ENCODE measurements at places on chromosomes 12 and 14.

GRCh38 chr14:21068521-21069387 lies 1.4 kb upstream of the ARHGEF40 start:
- DNase-seq: no peak

GRCh38 chr14:105290621-105291346 lies 10.0 kb downstream of the BRF1 start:
- no peak for DNase-seq

GRCh38 chr12:69015017-69015416 lies 82.0 kb upstream of the CPM start:
- no peak for DNase-seq

DNA sequence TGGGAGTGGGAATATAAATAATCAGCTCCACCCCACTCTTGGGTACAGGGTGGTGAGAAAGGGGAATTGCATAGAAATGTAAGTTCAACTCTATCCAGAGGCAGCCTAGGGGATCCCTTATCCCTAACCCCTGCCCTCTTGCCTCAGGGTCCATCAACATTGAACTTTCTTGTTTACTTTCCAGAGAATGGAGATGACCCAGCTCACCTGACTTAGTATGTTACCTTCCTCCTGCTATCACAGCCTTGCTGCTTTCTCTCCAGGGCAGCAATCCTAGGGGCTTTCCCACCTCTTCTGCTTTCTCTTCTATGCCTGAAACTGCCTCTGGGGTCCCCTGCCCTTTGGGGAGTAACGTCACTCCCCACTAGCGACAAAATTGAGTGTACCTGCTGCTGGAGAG lies 2.7 kb downstream of the LRP1 start:
- no peak for DNase-seq

DNA sequence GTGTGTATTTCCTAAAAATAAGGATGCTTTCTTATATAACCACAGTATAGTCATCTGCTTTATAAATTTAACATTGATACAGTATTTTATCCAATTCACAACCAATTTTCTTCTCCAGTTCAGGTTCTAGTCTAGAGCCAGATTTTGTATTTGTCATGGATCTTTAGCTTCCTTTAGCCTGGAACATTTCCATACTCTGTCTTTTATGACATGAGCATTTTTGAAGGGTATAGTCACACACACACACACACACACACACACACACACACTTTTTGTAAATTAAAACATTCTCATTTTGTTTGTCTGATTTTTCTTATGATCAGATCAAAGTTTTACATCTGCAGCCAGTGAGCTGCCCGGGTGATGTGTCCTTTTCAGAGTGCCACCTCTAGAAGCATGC lies 25.4 kb downstream of the CGRRF1 start:
- DNase-seq: no peak

- no peak for DNase-seq
Observed at GRCh38 chr12:111072299-111072698, 151.9 kb upstream of the MYL2 start.

- DNase-seq: no peak
Observed at GRCh38 chr12:99609455-99610181, 37.9 kb upstream of the GARIN6 start.

DNA sequence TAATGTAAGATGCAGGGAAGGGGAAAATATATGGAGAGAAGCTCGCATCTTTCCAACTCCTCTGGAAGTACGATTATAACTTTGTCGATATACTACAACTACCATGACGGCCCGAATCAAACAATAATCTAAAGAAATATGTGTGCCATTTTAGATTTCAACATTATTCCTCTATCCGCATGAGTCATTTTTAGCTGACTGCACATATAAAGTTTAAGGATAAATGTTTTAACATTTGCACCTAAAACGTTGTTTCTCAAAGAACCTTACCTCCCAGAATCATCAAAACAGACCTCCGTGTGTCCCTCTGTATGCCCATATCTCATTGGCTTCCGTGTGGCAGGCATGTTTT lies 482 bp downstream of the WDHD1 start:
- DNase-seq: no peak

GRCh38 chr12:96248136-96248931 lies 54.2 kb downstream of the ELK3 start:
- no peak for DNase-seq

GRCh38 chr12:87121896-87122295 lies 865.7 kb upstream of the MGAT4C start:
- DNase-seq: no peak

DNA sequence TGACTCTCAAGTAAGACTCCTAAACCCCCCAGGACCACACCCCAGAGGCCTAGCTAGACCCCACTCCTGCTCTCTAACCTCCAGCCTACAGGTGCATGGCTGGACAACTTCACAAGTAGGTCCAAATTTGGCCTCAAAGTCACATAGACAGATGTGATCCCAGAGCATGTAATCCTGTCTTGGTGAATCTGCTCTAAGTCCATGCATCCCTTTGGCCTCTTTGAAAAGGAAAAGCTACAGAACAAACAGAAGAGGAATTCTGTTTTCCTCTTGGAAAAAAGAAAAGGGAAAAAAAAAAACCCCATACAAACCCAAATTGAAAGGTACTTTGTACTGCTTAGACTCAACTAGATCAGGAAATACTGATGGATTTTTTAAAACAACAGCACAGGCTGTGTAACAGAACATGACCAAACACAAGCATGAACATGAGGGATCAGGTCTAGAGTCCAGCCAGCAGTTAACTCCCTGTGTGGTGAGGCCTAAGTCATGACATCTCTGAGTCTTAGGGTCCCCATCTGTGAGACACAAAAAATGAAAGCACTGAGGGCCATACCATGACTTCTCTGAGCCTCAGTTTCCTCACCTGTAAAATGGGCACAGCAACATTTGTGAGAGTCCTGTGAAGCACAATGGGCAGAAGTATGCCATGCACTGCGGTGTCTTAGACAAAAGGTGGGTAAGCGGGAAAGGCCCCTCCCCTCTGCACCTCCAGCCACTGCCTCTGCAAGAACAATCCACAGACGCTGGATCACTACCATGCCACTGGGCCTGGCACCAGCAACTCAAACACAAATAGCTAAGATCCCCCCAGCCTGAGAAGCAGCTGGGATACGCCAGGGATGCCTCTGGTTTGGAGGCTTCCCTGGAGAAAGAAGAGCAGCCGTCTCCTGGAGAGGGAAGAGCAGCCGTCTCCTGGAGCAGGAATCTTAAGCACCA lies 9.9 kb downstream of the PITPNM2 start:
- DNase-seq: no peak

DNA sequence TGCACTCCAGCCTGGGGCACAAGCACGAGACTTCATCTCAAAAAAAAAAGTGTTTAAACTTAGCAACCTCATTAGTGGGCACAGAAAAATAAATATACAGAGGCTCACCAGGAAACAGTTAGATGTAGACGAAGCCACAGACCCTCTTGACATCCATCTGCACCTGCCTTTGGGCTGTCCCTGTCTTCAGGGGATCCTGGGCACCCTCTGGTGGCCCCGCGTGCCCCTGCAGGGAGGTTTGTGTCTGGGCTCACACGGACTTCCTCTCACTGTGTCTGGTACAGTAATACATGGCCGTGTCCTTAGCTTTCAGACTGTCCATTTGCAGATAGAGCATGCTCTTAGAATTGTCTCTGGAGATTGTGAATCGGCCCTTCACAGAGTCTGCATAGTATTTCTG lies 916.5 kb downstream of the TMEM121 start:
- no peak for DNase-seq

DNA sequence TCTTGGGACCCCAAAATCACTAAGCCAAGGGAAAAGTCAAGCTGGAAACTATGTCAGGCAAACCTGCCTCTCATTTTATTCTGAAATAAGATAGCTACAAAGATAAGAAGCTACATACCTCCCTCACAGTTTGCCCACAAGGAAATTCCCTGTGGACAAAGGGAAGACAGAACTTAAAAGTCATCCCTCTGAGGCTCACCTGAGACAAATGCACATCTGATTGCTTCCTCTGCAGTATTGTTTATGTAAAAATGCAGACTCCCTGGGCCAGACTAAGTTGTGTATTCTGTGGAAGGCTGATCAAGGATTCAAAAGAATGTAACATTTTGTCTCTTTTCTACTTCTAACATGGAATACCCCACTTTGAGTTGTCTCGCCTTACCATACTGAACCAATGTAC lies 2.5 kb upstream of the PLBD1 start:
- no peak for DNase-seq

DNA sequence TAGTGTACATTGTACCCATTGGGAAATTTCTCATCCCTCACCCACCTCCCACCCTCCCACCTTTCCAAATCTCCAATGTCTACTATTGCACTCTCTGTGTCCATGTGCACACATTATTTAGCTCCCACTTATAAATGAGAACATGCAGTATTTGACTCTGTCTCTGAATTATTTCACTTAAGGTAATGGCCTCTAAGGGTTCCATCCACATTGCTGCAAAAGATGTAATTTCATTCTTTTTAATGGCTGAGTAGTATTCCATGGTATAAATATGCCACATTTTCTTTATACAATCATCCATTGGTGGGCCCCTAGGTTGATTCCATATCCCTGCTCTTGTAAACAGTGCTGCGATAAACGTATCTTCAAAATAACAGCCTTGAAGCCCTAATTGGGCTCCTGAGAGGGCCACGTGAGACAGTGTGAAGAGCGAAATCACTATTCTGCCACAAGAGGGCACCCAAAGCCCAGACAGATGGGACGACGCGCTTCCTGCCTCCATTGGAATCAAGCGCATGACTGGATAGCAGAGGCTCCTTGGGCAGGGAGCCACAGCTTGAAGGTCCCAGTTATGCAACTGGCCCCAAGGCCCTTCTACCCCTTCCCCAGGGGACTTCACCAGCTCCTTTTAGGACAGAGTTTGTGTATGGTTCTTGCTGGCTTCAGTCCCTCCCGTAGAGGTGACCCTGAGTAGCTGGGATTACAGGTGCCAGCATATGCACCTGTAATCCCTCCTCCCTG lies 21.3 kb upstream of the CD27 start:
- DNase-seq: no peak

- no peak for DNase-seq
Observed at GRCh38 chr14:34794217-34794616, 79.8 kb upstream of the CFL2 start.

DNA sequence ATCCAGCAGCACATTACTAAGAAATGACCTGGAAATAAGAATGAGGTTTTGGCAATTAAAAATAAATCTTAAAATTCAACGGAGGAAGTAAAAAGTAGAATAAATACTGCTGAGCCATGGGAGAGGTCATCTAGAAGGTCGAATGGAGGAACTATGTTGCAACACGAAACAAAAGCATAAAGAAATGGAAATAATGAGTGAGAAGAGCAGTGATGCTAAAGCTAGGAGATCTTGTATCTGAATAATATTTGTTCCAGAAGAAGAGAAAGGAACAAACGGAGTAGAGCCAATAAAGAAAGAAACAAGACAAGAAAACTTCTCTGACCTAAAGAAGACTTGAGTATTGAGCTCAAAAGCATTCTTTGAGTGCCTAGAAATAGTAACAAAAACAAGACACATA lies 6.6 kb upstream of the KRT7 start:
- DNase-seq: no peak

- DNase-seq: no peak
Observed at GRCh38 chr14:59132796-59133494, 55.5 kb upstream of the DAAM1 start.

- DNase-seq: no peak
Observed at GRCh38 chr12:28209782-28210181, 19.5 kb downstream of the CCDC91 start.

DNA sequence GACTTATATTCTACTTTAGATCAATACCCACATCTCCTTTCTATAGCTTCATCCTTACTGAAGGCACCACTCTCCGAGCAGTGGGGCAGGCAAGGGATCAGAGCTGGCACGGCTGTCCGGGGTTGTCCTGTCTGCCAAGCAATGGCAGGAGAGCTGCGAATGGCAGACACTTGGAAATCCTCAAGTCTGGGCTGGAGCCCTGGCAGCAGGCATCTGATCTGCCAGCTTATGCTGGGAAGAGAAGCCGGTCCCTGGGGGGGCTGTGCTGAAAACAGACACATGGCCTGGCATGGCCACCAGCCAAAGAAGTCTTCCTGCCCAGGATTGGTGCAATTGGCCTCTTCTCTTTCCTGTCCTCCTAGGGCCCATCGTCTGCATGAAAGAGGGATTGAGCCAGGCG lies 280.2 kb upstream of the PWP1 start:
- no peak for DNase-seq

DNA sequence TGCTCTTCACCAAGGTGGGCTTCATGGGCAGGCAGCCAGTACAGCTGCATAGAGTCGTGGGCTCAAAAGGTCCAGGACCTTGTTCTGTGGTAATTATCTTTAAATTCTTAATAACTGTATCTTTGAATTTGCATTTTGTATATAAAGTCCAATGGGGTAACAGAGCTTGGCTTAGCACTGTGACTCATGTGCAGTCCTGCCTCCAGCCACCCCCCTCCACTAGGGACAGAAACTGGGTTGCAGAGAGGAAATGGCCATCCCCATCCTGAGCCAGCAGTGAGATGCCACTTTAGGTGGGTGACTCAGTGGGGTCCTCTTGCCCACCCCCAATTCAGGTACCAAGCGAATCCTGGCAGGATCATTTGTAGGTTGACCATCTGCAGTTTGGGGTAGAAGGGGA lies 48.1 kb downstream of the EPS8 start:
- DNase-seq: no peak

DNA sequence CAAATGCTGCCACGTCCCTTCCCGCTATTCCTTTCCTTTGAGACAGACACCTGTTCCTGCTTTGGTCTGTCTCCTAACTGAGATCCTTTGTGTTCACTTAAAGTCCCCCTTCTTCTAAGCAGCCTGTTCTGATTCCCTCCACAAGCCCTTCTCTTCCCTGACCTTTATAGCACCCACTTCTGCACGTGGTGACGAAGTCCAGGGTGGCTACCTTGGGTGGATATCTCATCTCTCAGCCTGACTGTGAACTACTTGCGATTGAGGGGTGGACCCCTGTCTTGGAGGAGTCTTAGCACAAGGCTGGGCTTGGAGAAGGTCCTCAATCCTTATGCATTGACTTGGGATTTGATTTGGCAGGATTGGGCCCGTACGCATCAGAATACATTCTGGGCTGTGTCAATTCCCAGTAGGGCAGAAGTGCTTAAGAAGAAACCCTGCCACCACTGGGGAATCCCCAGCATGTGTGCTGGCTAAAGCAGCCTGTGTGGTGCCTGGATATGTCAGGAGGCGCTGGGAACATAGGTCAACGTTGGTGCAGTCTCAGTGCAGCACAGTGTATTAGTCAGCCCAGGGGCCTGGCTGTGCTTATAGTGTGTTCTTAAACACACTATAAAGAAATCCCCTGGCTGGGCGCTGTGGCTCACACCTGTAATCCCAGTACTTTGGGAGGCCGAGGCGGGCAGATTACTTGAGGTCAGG lies 23.6 kb downstream of the KRT80 start:
- no peak for DNase-seq

GRCh38 chr12:69447892-69448291 lies 22.3 kb upstream of the FRS2 start:
- no peak for DNase-seq

DNA sequence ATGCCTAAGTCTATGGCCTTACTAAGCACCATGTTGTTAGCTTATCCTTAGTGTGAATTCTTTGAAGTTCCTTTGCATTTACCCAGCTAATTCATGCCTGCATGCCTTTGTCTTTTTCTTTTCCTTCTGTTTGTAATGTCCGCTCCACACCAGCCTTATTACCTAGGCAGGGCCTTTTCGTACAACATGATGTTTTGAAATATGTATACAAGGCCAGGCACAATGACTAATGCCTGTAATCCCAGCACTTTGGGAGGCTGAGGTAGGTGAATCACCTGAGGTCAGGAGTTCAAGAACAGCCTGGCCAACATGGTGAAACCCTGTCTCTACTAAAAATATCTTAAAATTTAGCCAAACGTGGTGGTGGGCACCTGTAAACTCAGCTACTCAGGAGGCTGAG lies 1636.5 kb upstream of the SEL1L start:
- DNase-seq: no peak

All from stimulated activated CD8-positive, alpha-beta memory T cell treated with anti-CD3 and anti-CD28 coated beads, Interleukin-15, amount 100 ng/mL, for 24 hours (primary cell).